ENCODE measurements at places on chromosomes 7 and 10.

DNA sequence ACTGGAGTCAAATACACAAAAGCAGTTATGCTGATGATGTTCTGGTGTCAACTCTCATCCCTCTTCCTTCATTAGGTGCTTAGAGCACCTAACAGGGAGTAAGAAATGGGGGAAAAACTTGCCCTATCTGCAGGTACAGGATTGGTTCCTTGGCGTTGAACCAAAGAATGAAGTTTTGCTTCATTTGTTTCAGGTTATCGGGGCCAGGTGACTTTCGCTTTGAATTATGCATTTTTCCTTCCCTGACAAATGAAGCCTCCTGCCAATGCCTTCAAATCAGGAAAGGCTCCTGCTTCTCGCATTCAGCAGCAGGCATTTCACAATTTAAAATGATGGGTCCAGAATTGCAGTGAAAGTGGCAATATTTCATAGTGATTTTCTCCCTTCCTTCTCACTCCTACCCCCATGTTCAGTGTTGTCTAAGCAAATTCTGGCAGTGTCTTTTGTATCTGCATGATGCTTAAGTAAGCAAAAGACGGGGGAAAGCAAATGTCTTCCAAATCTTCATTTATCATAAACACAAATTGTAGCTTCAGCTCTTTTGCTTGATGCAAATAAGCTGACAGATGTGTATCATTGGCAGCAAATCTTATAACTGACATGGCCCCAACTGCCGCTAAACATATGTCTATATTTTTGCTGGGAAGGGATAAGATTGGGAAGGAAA, 29.4 kb downstream of the DNAJB9 start:
- DNase-seq, result no peak

DNA sequence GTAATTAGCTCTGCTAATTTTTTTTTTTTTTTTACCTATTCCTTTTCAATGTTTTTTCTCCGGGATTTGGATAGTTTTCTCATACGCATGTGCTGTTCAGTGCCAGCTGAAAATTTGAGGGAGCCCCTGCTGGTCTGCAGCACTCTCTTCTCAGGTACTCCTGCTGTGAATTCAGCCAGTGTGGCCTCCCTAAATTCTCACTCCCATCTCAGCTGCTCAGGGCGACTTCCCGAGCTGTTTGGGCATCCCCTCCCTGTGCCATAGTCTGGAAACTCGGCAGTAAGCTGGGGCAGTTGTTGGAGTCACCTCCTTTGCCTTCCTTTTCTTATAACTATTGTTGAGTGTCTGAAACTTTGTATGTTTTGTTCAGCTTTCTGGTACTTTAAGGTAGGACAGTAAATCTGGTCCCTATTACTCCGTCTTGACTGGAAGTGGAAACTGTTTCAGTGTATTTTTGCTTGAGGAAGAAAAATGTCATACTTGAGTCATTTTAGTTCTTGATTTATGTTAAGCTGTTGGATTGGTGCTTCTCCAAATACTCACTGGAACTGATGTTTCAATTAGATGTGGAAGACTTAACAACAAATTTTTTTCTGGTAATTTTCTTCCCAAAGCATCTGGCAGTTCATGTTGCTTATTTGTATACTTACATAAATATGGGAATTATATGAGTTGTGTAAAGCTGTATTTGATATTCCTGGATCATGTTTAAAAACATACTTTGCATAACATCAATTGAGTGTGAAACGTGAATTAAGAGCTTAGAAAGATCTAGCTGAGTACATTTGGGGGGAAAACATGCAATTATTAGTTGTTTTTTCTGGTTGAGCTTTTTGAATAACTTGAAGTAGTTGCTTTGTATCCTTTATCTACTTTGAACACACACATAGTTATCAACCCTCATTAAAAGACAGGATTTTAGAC, 33.7 kb downstream of the MINPP1 start:
- DNase-seq, result no peak

DNA sequence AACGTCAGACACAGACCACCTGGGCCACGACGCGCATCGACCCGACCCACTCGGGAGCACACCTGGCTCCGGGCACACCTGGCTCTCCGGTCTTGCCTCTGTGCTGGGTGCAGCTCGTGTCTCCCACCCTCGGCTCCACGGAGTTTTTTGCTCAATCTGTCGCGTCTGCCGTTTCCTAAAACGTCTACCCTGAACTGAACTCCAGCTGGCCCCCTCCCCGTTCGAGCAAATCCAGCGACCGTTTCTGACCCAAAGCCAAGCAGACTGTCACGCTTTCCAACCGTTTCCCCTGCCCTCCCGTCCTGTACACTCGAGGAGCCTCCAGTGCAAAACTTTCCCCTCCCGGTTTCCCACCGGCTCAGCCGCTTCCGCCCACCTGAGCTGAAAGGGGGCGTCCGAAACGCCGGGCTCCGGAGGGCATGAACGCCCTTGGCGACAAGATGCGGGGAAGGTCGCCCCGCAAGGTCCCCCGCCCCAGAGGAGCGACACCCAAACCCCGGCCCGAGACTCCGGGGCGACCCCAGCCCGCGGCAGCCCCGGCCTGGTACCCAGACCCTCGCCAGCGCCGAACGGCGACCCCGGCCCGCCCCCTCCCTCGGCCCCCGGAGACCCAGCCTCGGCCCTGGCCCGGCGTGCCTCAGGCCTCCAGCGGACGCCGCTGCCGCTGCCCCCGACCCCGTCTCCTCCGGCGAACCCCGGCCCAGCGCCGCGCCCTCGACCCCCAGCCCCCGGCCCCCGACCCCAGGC, 557 bp downstream of the CYTH3 start:
- DNase-seq, result no peak

GRCh38 chr7:5214236-5214635, 24.2 kb downstream of the WIPI2 start:
- DNase-seq, result no peak

GRCh38 chr10:7202793-7203355, 208.0 kb downstream of the SFMBT2 start:
- no peak for DNase-seq

GRCh38 chr7:116162254-116162653, 48.1 kb upstream of the TES start:
- DNase-seq, result no peak

GRCh38 chr10:130027716-130028464, 63.8 kb upstream of the EBF3 start:
- DNase-seq, result no peak

DNA sequence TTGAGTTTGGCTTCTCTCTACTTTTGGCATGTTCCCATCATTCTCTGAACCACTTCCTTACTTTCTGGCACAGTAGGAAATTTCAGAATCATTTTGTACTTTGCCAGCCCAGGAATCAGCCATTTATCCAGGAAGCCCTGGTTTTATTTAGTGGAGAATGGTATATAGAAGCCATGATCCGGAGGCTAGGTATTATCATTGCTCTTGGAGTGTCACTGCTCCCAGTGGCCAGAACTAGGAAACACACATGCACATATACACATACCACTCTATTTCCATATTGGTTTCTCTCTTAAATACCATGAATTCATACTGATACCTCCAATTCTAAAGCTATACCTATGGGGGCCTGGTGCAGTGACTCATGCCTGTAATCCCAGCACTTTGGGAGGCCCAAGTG, 36.3 kb downstream of the SUFU start:
- no peak for DNase-seq

GRCh38 chr7:110373416-110373815, 717.5 kb upstream of the LRRN3 start:
- no peak for DNase-seq

DNA sequence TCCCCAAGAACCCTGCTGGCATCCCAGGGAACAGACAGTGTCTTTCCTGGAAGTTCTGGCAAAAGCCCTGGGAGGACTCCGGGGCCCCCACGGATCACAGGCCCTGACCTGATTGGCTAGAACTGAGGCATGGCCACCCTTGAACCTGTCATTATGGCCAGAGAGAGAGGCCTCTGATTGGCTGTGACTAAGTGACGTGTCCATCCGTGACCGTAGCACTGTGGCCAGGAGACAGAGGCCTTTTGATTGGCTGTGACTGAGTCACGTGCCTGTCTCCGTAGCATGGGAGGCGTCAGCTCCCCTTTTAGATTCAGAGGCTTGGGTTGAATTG, 163.8 kb downstream of the RGS10 start:
- DNase-seq, result no peak

DNA sequence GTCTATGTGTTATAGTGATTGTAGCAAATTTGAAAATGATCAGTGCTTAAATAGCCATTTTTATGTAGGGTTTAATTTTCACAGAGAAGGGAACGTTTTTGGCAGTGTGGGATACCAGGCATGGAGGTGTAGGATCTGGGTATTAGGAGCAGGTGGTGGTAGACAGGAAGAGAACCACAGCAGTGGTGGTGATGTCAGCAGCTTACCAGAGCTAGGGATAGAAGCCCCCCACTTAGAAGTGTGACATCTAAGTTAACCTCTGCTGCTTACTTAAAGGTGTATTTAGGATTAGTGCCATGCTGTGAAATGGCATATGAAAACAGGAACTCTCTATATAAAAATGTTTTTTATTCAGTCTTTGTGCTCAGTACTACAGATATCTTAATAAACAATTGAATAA, 73.8 kb downstream of the CREM start:
- DNase-seq, result no peak

- no peak for DNase-seq
Observed at GRCh38 chr7:66164356-66164755, 40.8 kb upstream of the TPST1 start.

GRCh38 chr7:21903020-21903786, 42.5 kb downstream of the CDCA7L start:
- DNase-seq, result no peak

DNA sequence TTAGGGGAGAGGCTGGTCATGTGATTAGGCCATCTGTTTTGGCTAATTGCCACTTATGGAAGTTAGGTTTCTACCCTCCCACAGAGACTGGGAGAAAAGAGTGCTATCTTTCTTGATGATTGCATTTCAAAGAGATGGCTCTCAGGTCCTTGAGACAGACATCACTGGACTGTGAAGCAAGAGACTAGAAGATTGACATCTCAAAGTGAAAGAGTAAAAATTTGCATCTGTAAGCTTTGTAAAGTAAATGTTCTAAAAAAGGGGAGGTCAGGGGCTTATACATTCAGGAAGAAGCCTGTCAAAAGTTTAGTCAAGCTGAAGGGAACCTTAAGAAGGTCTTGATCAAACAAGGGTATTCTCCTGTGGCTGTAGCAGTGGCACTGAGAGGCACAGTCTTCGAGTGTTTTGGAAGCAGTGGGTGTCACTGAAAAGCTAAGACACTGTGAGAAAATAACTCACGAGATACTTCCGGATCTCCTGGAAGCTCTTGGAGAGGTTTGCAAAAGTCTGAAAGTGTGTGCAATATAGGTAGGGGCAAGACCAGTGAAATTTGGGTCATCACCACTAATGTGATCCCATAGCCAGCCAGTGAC, 342.1 kb downstream of the PHF14 start:
- no peak for DNase-seq

- DNase-seq, result no peak
Observed at GRCh38 chr7:28996836-28997235, 38.7 kb upstream of the TRIL start.

DNA sequence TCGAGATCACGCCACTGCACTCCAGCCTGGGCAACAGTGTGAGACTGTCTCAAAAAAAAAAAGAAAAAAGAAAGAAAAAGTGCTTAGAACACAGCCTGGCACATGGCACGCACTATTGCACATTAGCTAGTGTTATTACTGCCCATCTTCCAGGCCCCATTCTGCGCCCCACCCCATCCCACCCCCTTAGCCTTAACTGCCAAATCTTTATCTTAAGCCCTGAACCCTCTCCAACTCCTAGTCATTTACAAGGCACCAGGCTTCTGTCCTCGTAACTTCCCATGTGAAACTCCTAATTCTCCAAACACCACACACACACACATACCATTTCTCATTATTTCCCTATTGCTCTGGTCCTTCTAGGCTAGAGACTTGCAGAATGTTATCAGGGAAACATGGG, 4.8 kb downstream of the FRAT2 start:
- no peak for DNase-seq

DNA sequence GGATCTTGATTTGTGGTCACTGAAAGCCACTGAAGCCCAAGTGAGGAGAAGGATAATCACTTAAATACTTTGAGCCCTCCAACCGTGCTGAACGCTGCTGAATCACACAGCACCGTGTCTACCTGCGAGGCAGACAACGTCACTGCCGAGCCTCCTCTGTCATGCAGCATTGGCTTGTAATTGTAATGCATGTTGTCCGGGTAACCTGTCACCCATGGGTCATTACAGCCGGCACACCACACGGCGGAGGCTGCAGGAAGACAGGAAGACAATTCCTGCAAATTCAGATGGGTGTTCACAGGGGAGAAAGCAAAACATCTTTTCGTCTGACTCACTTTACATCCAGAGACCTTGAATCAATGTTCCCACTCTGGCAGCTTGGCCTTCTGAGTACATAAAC, 546.1 kb upstream of the FOXK1 start:
- DNase-seq, result no peak

GRCh38 chr7:65979583-65980477, 2.2 kb downstream of the GUSB start:
- no peak for DNase-seq

DNA sequence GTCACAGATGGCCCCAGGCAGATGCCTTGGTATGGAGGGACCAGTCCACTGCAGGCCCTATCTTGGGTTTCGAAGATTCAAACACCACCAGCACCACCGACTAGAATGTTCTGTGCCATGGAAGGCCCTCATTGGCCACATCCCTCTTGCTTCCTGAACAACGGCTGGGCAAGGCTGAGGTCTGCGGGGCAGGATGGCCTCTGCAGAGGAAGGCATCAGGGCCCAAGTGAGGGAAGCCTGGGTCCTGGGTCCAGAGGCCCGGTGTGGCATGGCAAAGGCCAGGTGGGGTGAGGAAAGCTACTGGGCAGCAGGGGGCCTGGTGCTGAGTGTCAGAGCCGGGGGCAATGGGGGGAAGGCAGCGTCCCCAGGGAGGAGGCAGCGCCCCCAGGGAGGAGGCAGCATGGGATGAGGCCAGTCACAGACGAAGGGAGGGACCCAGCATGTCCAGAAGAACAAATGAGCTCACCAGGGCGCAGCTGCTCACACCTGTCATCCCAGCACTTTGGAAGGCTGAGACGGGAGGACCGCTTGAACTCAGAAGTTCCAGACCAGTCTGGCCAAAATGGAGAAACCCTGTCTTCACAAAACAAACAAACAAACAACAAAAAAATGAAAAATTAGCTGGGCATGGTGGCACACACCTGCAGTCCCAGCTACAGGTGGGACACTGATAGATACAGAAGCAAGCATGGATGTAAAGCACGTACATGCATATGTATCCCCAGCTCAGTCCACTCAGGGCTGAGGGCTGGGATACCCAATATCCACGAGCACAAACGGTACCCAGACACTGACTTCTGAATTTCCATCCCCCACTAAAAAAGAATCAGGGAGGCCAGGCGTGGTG, 64.4 kb downstream of the PROSER2 start:
- no peak for DNase-seq

Measured in AG04449 (cell line).